Stimulated activated CD8-positive, alpha-beta memory T cell treated with anti-CD3 and anti-CD28 coated beads, Interleukin-15, amount 100 ng/mL, for 4 hours (primary cell): ENCODE measurements at places on chromosomes 5 and 9.

DNA sequence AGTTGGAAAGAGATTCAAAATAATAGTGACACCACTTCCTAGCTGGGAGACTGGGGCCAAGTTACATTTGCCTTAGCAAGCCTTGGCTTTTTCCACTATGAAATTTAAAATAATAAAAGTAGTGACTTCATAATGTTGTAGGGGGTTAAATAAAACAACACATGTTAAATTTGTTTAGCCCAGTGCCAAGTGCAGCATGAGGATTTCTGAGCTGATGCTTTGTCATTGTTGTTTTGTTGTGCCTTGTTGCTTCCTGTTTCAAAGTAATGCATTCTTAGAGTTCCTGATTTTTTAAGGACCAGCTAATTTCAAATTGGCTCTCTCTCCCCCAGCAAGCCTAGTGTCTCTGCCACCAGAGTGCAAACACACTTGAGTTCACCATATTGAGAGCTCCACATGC is 270.7 kb upstream of the PAPPA start:
- no peak for DNase-seq

- DNase-seq: no peak
Measured at GRCh38 chr5:108521841-108522506, 140.1 kb upstream of the FBXL17 start.

DNA sequence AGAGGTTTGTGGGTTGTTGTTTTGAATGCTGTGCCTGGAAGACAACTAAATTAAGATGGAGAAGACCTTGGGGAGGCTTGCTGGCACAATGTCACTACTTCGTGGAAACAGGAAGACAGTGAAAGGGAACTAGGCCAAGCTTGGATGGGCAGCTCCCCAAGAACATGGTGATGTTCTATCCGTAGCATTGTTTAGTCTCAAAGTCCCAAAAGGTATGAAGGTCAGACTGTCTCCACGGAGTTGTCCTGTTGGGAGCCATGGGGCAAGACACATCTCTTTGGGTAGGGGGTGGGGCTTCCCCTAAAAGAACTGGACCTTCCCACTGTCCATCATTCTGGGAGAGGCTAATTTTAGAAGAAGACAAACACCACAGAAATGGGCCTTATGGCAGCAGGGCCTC is 140.5 kb downstream of the ENTREP1 start:
- no peak for DNase-seq

- no peak for DNase-seq
Measured at GRCh38 chr9:89751079-89751825, 146.4 kb downstream of the GADD45G start.

- DNase-seq: no peak
Measured at GRCh38 chr9:28092981-28093936, 520.0 kb upstream of the C9orf72 start.
